ENCODE measurements at places on chromosomes 12 and 14.

GRCh38 chr12:124771462-124772288 lies 92.0 kb downstream of the SCARB1 start:
- peak; percentile 46 for ATAC-seq

DNA sequence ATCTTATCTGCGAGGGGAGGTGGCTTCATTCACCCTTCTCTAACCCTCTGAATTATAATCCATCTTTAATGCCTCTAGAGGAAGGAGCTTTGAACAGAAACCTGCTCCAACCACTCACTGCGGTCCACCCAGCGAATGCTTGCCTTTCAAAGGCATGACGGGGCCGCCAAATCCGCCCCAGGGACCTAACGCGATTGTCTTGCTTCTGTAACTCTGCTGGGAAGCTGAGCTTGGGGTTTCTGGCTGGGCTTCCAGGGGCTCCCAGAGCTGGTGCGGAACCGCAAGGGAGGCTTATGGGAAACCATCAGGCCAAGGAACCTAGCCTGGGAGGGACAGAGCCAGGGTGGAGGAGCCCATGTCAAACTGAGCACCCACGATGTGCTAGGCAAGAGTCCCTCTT lies 231.2 kb upstream of the LHX5 start:
- ATAC-seq: no peak

DNA sequence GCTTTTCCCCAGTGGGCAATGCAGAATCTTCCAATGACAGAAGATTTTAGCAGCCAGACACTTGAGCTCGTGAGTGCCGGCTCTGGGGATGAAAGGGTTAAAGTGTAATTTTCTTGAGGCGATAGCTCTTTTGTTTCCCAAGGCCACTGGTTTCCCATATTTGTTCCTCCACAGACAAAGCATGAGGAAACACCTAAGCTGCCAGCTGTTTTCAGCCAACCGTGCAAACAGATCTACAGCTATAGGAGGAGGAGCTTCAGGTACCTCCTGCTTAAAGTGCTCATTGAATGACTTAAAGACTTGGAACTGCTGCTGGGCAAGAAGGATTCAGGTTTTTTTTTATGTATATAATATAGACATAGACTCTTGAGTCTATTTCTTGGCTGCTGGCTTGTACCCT lies 1311.5 kb downstream of the TMEM121 start:
- ATAC-seq: no peak

DNA sequence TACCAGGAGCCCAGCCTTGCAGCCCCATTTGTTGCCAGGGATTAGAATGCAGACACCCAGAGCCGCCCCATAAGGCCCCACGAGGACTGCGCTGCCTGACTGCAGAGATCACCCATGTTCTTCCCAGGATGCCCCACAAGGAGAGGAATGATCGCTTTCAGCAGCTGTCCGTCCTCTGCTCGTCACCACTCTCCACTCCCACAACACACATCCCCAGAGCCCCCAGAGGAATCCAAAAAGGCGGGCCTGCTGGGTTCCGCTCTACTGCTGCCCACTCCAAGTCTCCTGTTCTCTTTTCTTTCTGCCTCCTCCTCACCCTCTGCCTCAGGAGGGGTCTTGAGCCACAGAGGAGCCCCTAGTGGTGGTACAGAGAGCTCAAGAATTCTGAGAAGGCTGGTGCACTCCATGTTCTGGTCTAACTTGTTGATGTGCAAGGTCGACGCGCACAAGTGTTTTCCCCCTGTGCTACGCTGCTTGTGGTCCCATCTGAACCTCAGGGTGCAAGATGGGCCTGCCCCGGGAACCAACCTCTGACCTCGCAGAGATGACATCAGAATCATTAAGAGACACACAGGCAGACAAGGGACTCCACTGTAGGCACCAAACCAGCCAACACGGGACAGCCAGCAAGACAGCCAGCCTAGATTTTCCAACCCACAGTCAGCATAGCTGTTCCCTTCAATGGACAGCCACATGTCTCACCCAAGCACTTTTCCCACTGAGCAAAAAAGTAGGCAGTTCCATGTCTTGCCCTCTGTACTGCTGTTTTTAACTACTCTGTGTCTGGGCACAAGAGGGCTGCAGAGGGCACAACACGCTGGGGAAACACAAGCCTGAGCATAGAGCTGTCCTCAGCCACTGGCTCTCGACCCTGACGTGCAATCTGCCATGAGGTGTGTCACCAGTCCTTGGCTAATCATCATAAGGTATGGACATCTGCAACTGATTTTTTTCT lies 29.9 kb downstream of the PXN start:
- no peak for ATAC-seq

- peak; percentile 79 for ATAC-seq
Observed at GRCh38 chr14:94612174-94612573, at the start of gene SERPINA3. Gene SERPINA3, plus strand, starts transcription at chr14:94612391. Its CDS starts 2,051 bp downstream, at chr14:94614442.

DNA sequence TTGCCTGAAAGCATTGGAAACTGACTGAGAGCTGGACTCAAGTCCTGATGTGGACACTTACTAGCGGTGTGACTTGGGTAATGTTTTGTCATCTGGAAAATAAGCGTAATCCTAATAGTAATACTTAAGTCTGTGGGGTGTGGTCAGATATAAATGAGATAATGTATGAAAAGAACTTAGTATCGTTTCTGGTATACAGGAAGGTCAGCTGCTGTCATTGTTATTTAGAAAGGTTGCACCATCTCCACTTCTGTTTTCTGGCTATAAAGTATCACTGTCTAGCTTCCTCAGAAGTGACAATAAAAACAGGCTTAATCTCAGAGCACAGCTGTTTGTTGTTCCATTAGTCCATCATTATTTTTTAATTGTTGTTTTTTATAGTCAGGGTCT lies 34.1 kb upstream of the TUBA1C start:
- ATAC-seq: no peak

- no peak for ATAC-seq
Observed at GRCh38 chr12:65696227-65696626, 128.1 kb upstream of the HMGA2 start.

- no peak for ATAC-seq
Observed at GRCh38 chr12:38653650-38654049, 251.7 kb downstream of the CPNE8 start.

GRCh38 chr14:70845601-70846000 lies 36.3 kb upstream of the MAP3K9 start:
- ATAC-seq: no peak

- no peak for ATAC-seq
Observed at GRCh38 chr12:46184798-46185595, 83.8 kb downstream of the SLC38A1 start.

DNA sequence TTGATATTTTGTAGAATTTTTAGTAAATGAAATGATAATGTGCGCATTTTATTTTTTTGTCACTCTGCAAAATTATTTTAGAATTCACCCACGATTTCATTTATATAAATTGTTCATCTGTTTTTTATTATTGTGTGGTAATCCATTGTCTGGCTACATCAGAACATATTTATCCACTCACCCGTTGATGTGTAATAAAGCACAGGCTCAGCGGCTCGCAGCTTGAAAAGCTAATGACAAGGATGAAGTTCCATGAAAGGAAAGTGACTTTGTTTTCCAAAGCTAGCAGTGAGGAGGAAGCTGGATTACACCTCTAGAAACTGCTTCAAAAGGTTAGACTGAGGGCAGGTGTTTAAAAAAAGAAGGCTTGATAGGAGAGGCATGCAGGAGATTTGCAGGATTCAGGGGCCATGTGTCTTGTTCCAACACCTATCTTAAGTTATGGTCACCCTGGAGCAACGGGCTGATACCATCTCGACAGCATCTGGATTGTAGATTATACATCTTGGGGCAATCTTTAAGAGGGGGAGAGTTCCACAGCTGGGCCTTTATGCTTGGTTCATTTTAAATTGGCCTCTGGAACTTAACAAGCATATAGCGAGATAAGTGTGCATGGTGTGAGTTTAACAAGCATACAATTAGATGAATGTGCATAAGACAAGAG lies 194.1 kb downstream of the TMTC3 start:
- ATAC-seq: no peak

DNA sequence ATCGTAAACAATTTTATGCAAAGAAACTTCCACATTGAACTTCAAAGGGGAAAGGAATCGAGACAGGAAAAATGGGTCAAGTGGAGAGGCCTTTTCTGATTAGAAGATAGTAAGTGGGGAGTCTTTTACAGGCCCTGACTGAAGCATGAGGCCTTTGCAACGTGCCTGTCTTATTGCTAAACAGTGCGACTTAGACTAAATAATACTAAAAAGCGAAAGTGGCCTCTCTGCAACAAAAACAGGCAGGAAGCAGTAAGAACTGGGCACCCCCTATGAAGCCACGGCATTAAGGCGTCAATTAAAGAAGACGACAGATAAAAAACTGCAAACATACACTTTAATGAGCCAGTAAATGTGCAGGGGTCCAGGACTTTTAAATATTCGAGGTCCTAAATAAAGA lies 283.4 kb upstream of the GRIP1 start:
- no peak for ATAC-seq
